Stimulated activated CD4-positive, alpha-beta T cell treated with anti-CD3 and anti-CD28 coated beads, TNF-alpha, amount 100 ng/mL, for 48 hours (primary cell): ENCODE measurements at places on chromosomes 4 and X.

DNA sequence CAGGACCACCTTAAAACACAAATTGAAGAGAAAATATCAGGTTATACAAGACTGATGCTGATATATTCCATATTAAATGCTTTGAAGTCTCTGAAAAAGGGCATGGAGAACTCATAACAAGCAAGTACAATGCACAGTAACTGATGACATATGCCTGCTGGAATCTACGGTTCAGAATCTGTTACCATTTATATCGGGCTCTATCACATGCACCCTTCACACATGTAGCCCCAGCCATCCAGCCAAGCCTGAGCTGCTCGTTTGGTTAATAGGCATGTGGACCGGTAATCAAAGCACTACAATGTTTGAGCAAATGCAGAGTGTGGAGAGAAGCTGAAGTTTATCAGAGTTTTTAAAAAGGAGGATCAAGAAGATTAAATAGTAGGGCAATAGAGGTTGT lies 11.8 kb downstream of the COMMD8 start:
- DNase-seq, result no peak

GRCh38 chrX:141405486-141405852 lies 163.2 kb upstream of the SPANXC start:
- no peak for DNase-seq

- DNase-seq, result no peak
Measured at GRCh38 chr4:175290401-175290800, 372.2 kb downstream of the ADAM29 start.

- DNase-seq, result no peak
Measured at GRCh38 chr4:85600501-85600900, 125.6 kb downstream of the ARHGAP24 start.
